ENCODE measurements at places on chromosomes 5 and 9. TPM values are rescaled to one million over a fixed set of nuclear protein-coding genes. Genes with fewer than 3 reads are reported as not detected.

GRCh38 chr5:149062371-149063016 lies 368 bp downstream of the SH3TC2 start:
- H3K27ac ChIP-seq, result peak overlapping the region; percentile 62
- peak; percentile 45 for DNase-seq

- no peaks in the 10 kb centered on the region for H3K27me3 ChIP-seq
- no peaks in the 10 kb centered on the region for H3K36me3 ChIP-seq
- H3K4me3 ChIP-seq, result no peak overlapping the region
- DNase-seq, result peak; percentile 58
- no peak overlapping the region for H3K27ac ChIP-seq
Observed at GRCh38 chr9:38371495-38371894, 21.0 kb upstream of the ALDH1B1 start.

DNA sequence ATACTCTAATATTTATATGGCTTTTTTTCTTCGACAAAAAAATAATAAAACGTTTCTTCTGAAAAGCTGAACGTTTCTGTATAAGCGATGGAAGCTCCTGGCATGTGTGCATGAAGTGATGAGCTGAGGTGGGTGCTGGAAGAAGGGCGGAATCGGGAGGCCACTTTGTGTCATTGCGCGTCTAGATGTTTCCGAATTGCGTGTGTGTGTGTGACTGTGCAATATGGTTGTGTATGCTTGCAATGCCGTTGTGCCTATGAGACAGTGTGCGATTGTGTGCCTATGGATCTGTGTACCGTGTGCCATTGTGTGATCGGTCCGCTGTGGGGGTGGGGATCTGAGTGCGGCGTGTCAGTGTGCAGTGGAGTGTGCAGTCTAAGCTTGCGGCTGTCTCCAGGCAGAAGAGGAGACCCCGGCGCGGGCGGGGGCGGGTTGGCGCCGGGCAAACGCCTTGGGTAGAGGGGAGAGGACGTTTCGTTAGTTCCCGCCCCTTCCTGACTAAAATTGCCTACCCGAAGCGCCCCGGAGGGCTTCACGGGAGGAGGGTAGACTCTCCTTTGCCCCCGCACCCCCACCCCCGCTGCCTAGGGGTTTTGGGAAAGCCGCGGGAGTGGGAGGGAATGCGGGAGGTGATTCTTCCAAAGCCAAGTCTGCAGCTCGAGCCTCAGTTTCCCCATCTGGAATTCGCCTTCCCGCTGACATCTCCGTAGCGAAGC lies 24.2 kb downstream of the PCDHGC5 start:
- H3K27ac ChIP-seq, result peak overlapping the region; percentile 78
- H3K27me3 ChIP-seq, result no peaks in the 10 kb centered on the region
- peaks cover 21% of the 10 kb centered on the region for H3K4me1 ChIP-seq
- no peak for DNase-seq
- H3K4me3 ChIP-seq, result peak overlapping the region; percentile 47
- H3K36me3 ChIP-seq, result no peaks in the 10 kb centered on the region

The FBP2 gene
- not detected for total RNA-seq

The GPRIN1 gene
- 2.1 TPM for total RNA-seq

The LMBRD2 gene
- 18.3 TPM for total RNA-seq

Measured in transverse colon (tissue), 4 donors.